ENCODE measurements at places on chromosomes 11 and 22.

DNA sequence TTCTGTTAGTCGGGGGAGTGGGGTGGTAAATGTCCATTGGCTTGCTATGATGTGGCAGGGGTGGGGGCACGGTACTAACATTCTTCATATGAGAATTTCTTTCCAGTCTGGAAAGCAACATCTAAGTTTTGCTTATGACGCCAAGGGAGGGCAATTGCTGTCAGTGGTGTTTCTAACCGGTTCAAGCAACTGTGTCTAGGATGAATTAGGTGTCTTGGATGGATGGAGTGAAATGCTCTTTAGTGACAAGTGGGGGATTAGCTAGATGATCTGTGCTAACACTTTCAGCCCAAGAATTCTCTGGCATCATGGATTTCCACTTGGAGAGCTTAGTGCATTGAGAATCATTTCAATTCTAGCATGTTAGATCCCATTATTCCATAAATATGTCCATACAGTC is 262.6 kb upstream of the SORL1-AS1 start:
- DNase-seq = no peak

DNA sequence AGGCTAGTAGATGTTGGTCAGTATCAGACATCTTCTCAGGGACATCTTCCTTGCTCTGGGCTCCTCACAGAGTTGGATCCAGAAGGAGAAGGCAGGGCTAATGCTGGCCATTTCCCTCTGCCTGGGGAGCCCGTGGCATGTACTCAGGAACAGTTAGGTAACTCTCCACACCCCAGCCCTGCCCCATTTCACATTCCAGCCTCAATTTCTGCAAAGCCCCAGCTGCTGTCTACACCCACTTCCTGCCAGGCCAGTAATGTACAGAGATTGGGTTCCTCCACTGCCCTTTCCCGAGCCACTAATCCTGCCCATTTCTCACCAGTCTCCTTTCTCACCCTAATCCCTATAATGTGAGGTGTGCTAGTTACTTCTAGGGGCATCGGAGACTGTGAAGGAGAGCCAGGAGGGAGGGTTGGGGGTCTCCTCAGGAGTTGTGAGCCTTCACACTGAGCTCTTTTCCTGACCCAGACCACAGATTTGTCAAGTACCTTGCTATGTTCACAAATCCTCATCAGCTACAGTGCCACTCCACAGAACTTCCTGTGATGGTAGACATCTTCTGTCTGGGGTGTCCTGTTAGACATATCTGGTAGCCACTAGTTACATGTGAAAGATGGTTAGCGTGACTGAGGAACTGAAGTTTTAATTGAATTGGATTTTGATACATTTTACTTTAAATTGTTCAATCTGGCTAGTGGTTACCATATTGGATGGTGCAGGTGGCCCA is 1.3 kb upstream of the SEC14L3 start:
- DNase-seq = no peak

- no peak for DNase-seq
Measured at GRCh38 chr11:47239852-47240251, 8.8 kb downstream of the ACP2 start.

DNA sequence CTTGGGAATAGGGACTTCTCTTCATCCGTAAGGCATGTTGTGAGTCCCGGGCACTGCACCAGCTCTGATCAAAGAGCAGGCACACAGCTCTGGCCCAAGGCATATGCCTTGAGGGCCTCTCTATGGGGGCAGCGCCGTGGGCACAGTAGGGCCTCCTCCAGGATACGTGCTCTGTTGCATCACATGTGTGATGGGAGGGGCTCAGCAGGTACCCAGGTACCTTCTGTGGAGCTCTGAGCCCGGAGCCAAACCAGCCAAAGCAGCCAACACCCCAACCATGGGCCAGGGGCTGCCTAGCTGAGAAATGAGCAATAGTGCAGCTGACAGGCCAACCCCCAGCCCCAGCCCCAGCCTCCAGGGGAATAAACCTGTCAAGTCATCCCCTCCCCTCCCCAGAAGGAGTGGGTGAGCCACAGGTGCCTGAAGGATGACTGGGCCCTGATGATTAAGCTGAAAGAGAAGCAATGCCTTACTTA is 79.7 kb upstream of the SHISAL1 start:
- DNase-seq = no peak

- no peak for DNase-seq
Measured at GRCh38 chr11:65378208-65378927, 4.1 kb downstream of the SLC25A45 start.

GRCh38 chr22:30296324-30296723 is 7.0 kb upstream of the CASTOR1 start:
- no peak for DNase-seq

DNA sequence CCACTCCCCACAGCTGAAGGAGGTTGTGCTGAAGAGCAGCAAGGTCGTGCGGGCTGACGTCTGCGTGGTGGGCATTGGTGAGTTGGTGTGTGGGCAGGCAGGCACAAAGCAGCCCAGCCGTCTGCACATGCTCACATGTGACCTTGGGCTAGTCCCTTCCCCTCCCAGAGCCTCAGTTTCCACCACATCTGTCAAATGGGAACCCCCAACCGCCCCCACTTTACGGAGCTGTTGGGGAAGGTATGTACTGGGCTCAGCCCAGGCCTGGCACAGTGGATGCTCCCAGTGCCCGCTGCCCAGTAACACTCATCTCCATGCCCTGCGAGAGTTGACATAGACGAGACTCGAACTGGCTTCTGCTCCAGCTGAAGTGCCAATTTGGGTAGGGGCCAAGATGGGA is 5.1 kb upstream of the LZTR1 start:
- DNase-seq = no peak

GRCh38 chr11:126446581-126446980 is 91.1 kb downstream of the ST3GAL4 start:
- no peak for DNase-seq

GRCh38 chr22:37007651-37008050 is 11.6 kb downstream of the TST start:
- no peak for DNase-seq

GRCh38 chr11:12126344-12127019 is 16.1 kb downstream of the MICAL2 start:
- no peak for DNase-seq

DNA sequence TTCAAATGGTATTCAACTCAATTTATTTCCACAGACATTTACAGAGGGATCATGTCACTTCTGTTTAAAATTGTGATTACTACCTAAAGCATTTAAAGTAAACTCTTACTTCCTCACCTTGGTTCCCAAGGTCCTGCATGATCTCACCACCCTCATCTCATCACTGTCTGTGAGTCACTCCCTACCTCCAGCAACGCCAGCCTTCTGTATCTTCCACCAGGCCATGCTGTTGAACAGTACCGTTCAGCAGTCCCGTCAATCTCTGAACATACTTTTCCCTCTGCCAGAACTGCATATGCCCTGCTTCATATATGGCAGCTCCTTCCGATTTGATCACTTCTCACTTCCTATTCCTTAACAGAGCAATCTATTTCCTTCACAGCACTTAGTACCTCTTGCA is 2.0 kb downstream of the FBXO3 start:
- no peak for DNase-seq

DNA sequence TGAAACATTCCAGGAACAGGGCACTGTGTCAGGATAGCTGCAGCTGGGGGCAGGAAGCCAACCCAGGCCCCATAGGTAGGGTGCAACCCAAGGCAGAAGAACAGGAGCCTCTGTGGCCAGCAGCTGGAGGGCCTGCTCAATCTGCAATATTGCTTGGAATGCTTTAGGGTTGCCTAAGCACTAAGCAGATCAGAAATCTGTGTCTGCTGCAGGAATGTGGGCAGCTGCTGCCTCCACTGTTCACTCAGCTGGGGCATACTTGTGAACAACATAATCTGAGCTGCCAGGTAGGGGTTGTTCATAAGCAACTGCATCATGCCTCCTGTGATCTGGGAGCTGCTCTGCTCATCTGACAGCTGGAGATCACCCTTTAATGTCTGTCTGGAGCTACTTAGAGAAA is 1.7 kb downstream of the UBQLNL start:
- no peak for DNase-seq

- no peak for DNase-seq
Measured at GRCh38 chr11:91641153-91641552, 583.5 kb upstream of the FAT3 start.

- no peak for DNase-seq
Measured at GRCh38 chr11:2525941-2526807, 81.4 kb downstream of the KCNQ1 start.

- no peak for DNase-seq
Measured at GRCh38 chr11:114738954-114739353, 60.6 kb downstream of the NXPE2 start.

- no peak for DNase-seq
Measured at GRCh38 chr11:66115638-66116301, 45.7 kb downstream of the PACS1 start.

- no peak for DNase-seq
Measured at GRCh38 chr11:2404735-2405196, 4.2 kb downstream of the TSSC4 start.

DNA sequence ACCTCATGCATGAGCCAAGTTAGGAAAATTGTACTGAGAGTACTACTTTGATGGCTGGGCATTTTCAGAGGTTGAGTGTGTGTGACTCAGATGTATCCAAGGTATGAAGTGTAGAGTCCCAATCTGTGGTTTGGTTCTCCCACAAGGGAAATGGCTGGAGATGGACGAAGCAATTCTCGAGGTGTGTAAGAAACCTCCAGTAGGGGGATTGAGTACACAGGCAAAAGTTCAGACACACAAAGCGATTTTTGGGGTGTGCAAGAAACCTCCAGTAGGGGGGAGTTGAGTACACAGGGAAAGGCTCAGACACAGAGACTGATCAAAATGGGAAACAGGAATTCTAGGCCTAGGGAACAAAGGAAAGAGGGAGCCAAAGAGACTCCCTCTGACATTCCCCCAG is 1536.3 kb downstream of the FAM181B start:
- no peak for DNase-seq

DNA sequence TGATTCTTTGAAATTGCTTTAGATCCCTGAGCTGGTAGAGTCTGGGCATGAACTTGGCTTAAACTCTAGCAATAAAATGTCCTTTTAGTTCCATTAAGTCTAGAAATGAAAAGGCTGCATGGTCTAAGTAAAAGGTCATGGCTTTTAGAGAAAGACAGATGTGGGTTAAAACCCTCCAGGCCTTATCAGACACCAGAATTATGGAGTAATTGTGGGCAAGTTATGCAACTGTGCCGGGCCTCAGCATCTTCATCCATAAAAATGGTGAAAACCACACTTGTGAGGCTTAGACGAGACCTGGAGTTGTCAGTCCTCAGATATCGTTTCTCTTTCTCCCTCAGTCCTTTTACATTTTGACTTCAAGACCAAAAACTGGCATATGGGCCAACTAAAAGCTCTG is 597.9 kb upstream of the KIRREL3 start:
- DNase-seq = no peak

GRCh38 chr11:118017631-118018315 is 31.6 kb downstream of the IL10RA start:
- no peak for DNase-seq

- no peak for DNase-seq
Measured at GRCh38 chr11:11458485-11458884, 105.4 kb upstream of the CSNK2A3 start.

- DNase-seq = no peak
Measured at GRCh38 chr11:120964857-120965256, 59.0 kb upstream of the TBCEL start.

DNA sequence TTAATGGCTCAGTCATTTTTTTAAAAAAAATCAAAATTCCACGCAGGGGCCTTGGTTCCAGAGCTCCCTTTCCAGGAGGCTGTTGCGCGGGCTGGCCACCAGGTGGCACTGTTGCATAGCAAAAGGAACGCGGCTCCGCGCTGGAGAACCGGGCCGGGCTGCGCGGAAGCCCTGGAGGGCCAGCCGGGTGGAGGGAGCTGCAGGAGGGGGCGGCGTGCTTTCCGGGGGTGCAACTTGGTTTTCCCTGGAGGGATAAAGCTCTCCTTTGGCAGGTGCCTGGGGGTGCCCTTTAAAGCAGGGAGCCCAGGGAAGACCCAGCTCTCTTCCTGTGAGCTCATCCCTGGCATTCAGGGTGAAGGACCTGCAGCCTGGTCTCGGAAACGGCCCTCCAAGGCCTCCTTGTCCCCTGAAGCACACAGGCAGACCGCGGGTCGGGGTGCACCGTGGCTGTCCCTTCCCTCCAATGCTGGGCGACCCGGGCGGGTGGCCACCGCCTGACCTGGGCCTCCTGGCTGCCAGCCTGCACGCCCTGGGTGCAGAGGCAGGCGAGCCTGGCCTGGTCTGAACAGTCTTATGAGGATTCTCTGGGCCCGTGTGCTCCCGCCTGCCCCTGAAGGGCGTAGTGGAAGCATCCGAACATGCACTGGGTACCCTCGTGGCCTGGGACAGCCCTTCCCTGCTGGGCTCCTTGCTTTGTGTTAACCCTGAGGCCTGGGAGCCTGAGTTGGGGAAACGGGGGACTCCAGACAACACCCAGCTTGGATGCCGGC is 23.4 kb downstream of the KRTAP5-5 start:
- DNase-seq = peak; percentile 2

- DNase-seq = no peak
Measured at GRCh38 chr11:117219995-117220394, 11.9 kb downstream of the PCSK7 start.
